ENCODE measurements at places on chromosomes 16 and 17.

DNA sequence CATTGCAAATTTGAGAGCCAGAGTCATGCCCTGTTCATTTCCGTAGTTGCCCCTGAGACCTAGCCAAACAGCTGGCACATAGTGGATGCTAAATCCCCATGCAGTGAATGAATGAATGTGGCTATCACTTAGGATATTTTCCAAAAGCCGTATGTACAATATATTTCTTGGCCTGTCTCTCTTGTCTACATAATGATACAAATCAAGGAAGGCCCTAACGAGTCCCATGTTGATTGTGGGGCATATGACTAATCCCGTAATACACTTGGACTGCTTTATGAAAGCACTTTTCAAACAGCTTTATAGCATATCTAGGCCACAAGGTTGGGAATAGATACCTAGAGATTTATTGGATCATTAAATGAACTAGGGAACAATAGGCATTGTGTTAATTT is 478.0 kb downstream of the SLC39A11 start:
- DNase-seq, result no peak

GRCh38 chr17:38732376-38733281 is 2.5 kb downstream of the CISD3 start:
- no peak for DNase-seq

DNA sequence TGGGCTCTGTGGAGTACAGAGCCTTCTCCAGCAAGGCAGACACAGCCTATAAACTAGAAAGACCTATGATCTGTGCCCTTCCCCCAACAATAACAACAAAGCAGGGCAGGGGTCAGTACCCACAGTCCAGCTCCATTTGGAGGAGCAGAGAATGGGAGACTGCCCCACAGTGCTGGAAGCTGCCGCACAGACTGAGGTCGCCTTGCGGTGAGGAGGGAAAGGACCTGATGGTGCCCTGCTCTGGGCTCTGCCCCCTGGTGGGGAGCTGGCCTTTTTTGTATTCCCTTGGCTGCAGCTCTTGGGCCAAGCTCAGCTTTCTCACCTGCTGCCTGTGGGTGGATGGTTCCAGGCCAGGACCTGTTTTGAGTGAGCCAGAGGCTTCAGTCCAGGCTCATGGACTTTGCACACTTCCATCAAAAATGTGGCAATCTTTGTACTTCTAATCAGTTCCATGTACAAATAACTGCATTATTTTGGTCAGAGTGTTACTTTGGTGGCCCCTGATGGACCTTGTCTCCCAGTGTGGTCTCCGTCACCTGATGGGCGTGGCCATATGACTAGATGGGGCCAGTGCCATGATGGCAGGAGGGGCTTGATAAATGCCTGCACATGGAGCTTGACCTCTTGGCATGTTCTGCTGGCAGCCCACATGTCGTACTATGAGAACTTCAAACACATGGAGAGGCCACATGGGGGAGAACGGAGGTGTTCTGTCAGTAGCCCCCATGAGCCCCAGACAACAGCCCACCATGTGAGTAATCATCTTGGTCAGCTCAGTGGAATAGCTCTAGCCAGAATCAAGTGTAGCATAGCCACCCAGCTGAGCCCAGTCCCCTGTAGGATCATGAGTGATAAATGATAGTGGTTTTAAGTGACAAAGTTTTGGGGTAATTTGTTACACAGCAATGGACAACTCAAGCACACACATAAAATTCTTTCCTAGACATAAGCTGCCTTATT is 24.2 kb downstream of the B9D1 start:
- DNase-seq, result peak; percentile 13

- peak; percentile 95 for DNase-seq
Observed at GRCh38 chr16:82888591-82889001, 261.8 kb downstream of the CDH13 start.

- DNase-seq, result no peak
Observed at GRCh38 chr16:72195609-72196008, 23.7 kb upstream of the PMFBP1 start.

- DNase-seq, result no peak
Observed at GRCh38 chr16:57533431-57534336, 2.7 kb downstream of the CCDC102A start.

DNA sequence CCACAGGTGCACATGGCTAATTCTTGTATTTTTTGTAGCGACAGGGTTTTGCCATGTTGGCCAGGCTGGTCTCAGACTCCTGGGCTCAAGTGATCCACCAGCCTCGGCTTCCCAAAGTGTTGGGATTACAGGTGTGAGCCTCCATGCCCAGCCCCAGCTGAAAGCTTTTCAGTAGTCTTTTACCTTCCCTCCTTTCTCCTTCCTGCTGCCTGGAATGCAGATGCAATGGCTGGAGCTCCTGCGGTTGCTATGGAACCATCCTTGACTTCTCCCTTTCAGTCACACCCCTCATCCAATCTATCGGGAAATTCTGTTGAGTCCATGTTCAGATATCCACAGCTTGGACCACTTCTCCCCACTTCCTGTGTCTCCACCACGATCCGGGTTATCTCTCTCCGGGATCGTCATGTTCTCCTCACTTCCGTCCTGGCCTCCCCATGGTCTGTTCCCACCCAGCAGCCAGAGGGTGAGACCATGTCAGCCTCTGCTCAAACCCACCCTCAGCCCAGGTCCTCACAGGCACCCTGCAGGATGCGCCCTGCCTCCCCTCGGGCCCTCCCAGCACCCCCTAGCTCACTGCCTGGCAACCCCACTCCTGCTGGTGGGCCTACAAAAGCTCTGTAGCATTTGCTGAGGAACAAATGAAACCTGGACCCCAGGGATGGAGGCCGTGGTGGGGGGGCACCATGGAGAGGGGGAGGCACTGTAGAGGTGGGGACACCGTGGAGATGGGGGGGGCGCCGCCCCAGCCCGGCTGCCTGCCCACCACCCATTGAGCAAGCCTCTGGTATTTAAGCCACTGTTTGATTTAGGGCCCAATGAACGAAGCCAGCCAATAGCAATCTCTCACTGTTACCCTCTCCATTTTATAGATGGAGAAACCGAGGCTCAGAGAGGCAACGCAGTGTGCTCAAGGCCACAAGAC is 12.8 kb upstream of the SLC38A10 start:
- no peak for DNase-seq

- DNase-seq, result peak; percentile 63
Observed at GRCh38 chr17:44556166-44556831, 985 bp upstream of the FZD2 start.

- peak; percentile 79 for DNase-seq
Observed at GRCh38 chr16:57863434-57864160, 61.3 kb upstream of the KIFC3 start.

- DNase-seq, result peak; percentile 49
Observed at GRCh38 chr17:76556765-76557367, 17.0 kb downstream of the PRCD start.

GRCh38 chr17:59389066-59389465 is 57.6 kb downstream of the YPEL2 start:
- no peak for DNase-seq

- DNase-seq, result no peak
Observed at GRCh38 chr17:79633154-79633553, 22.3 kb upstream of the RBFOX3 start.
